D721Med (cell line): ENCODE measurements at places on chromosomes 4 and X.

DNA sequence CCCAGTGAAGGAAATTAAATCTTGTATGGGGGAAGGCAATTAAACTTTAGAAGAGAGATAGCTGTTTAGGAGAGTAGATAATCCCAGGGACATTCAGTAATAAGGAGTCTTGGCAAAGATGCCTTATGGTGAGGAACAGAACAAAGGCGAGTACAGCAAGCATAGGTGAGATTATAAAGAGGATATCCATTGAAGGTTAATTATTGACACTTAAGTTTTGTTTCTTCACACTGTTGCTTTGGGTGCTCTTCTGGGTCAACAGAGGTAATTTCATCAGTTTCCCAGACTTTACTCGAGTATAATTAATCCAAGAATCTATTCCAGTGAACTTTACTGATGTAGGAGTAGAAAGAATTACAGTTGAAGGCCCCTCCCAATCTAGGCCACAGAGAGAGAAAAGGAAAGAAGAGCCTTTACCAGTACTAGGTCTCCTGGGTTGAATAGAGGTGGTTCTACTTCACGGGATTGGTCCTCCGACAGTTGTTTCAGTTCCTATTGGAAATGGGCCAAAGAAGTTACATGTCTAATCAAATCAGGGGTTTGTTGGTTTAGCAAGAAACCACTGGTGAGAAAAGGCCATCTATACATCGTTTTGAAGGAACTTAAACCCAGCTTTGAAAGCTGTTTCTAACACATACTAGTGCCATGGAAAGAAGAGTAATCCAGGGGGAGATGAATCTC lies 27.2 kb downstream of the EPGN start:
- DNase-seq, result no peak

DNA sequence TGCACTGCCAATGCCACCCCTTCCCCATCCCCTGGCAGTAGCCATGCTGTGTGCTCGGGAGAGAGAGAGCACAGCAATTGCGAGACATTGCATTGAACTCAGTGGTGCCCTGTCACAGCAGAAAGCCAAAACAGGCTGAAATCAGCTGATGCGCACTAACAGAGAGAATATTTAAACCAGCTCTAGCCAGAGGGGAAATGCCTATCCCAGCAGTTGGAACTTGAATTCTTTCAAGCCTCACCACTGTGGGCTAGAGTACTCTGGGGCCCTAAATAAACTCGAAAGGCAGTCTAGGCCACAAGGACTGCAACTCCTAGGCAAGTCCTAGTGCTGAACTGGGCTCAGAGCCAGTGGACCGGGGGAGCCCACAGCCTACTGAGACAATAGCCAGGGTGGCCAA lies 17.7 kb upstream of the RP2 start:
- DNase-seq, result no peak

GRCh38 chr4:53925050-53925605 lies 139.3 kb downstream of the CHIC2 start:
- DNase-seq, result no peak

DNA sequence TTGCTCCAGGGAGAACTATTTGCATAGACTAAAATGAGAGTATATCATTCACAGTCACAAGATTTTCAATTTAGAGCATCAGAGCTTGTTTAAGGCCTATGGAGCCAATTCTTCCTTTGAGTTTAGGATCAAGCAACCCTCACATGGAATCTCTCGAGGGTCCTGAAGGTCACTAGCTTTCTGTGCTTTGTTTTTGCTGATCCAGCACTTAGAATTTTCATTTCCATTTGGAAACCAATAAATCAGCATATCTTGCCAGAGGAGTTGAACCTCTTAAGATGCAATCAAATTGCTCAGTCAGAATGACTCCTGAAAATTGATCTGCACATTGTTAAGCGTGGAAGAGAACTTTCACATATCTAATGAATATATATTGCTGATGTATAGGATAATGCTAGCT lies 1039.6 kb downstream of the PDHA2 start:
- no peak for DNase-seq

- no peak for DNase-seq
These were observed 93.5 kb downstream of the GRXCR1 start for GRCh38 chr4:42985976-42986375.

- DNase-seq, result no peak
These were observed 56.9 kb downstream of the MAGEC1 start for GRCh38 chrX:141960578-141960977.

- no peak for DNase-seq
These were observed 15.4 kb downstream of the VAMP7 start for GRCh38 chrX:155896512-155896911.

- no peak for DNase-seq
These were observed 150.4 kb downstream of the EMCN start for GRCh38 chr4:100367451-100367850.
